Fibroblast of skin of back (primary cell): ENCODE measurements at places on chromosomes 3 and 15.

DNA sequence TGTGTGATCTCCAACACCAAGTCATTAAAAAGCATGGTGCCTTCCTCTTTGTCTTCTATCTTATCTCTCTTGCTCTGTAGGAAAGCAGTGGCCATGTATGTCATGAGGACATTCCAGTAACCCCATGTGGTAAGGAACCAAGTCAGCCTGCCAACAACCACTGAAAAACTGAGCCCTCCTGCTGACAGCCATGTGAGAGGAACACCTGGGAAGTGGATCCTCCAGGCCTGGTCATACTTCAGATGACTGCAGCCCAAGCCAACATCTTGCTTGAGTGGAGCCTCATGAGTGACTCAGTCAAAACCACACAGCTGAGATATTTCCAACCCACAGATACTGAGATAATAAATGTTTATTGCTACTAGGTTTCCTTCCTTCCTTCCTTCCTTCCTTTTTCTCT is 597.3 kb downstream of the ZIC1 start:
- DNase-seq, result peak; percentile 63

DNA sequence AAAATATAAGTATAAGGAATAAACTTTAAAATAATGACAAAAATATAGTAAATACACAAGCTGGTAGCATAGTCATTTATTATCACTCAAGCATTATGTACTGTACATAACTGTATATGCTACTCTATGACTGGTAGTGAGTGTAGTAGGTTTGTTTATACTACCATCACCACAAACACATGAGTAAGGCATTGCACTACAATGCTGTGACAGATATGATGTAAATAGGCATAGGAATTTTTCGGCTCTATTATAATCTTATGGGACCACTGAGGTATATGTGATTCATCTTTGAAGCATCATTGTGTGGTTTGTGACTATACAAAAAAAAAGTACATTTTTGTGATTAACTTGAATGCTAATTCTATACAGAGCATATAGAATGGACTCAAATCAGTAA is 35.3 kb upstream of the FBN1 start:
- DNase-seq, result peak; percentile 97

DNA sequence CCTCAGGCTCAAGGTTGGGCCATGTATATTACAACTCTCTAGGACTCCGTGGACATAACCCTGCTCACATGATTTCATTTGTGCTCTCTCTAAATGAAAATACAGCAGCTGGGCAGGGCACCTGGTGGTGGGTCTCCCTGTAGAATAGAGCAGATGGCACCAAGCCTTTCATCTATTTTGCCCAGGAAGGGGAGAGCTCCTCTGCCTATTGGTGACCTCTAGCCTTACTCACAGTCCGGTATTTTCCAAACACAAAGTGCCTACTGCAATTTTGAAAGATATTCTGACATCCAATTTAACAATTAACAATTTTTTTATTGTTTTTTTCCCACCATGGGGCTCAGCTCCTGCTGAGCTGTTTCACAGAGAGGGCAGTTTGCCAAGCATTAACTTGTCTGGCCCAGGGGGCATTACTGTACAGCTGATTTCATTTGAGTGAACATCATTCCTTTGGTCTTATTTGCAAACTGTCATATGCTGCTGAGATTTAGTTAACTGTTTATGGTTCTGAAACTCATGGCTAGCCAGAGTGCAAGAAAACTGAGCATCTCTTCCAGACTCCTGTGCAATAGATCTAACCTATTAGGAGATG is 474.0 kb downstream of the EPHB1 start:
- DNase-seq, result no peak

DNA sequence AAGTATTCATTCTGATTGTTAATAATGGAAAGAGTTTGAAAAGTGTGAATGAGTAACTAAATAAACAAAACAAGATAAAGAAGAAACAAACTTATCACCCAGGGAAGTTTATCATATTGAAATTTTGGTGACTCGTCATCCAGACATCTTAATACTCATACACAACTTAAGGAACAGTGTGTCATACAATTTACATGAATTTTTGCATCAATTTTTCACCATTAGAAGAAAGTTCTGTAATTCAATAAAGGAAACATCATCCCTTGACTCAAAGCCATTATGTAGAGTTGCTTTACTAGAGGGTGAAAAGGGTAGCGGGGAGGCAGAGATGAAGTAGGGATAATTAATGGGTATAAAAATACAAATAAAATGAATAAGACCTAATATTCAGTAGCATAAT is 536.2 kb downstream of the GRM7 start:
- peak; percentile 21 for DNase-seq

GRCh38 chr3:14147617-14148016 is 22.8 kb downstream of the TMEM43 start:
- no peak for DNase-seq

- DNase-seq, result no peak
Measured at GRCh38 chr15:37017031-37017625, 83.2 kb downstream of the MEIS2 start.

- DNase-seq, result no peak
Measured at GRCh38 chr3:111911446-111911845, 52.4 kb downstream of the PHLDB2 start.

- peak; percentile 24 for DNase-seq
Measured at GRCh38 chr3:154904328-154904727, 175.8 kb upstream of the MME start.
